Calu3 (cell line): ENCODE measurements at places on chromosomes 16 and 17.

- no peak for DNase-seq
Measured at GRCh38 chr16:51134269-51134812, 16.7 kb downstream of the SALL1 start.

DNA sequence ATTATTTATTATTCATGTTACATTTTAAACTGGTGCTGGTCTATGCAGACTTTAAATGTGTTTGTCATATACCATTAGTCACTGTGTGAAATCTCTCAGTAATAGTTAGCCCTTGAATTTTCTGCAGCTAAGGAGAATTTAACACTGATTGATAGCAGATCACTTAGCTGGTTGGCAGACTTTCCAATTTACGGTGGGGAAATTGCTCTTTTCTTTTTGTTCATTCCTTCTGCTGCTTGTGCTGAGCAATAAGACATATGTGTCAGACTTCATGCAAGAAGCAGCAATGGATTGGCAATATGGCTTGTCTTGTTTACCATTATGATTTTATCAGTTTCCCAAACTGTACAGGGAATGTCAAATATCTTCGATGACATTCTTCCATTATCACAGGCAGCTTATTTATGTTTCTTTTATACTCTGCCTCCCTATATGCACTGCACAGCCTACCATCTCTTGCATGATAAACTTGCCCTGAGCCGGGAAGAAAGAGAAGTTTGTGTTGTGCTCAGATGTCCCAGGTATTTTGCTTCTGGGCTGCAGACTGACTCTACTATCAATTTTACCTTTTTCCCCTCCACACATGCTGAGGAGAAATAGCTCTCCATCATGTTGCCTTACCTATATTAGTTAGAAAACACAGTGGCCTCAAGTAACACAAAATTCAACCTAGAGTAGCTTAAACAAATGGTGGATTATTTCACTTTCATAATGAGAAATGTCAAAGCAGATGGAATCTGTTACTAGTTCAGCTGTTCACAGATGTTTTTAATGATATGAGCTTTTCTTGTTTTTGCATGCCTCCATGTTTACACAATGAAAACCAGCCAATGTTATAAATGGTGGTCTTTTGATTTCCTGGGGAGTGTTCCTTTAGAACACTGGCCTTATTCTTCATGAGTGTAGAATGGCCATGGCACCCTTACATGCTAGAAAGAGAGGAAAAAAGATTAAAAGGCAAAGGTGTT is 968.1 kb upstream of the GOT2 start:
- DNase-seq: no peak

- no peak for DNase-seq
Measured at GRCh38 chr17:31054761-31055160, 40.0 kb upstream of the NF1 start.

DNA sequence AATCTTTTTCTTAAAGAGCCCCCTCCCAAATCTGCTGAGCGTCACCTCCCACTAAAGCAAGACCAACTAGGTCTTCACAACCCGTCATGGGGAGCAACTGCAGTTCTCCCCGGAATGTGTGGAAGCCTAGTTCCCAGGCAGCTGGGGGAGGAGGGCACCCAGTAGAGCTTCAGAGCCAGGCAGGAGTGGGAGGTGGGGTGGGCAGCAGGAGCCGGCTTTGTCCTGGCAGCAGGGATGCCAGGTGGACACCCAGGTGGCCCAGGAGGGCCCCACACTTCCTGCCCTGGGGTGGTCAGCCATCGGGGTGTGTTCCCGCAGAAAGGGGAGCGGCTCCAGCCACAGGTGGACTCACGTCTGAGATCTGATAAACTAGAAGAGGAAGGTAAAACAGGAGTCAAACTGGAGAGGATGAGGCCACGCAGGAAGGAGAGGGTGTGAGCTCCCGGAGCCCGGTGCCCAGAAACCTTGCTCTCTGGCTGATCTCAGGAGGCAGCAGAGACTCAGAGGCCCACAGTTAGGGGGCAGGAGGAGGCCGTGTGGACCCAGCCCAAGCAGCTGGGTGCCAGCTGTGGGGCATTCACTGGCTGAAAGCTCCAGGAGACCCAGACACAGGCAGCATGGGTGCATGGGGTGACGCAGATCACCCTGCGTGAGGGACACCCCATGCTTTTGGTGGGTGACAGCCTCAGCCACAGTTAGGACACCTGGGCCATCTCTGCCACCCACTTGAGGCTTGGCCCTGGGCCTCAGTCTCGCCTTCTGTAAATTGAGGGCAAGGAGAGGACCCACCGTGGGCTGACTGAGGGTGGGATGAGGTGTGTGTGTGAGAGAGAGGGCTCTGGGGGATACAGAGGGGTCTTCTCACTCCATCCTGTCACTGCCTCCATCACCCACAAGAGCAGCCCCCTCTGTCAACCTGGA is 260.8 kb upstream of the TNRC6C start:
- DNase-seq: no peak

DNA sequence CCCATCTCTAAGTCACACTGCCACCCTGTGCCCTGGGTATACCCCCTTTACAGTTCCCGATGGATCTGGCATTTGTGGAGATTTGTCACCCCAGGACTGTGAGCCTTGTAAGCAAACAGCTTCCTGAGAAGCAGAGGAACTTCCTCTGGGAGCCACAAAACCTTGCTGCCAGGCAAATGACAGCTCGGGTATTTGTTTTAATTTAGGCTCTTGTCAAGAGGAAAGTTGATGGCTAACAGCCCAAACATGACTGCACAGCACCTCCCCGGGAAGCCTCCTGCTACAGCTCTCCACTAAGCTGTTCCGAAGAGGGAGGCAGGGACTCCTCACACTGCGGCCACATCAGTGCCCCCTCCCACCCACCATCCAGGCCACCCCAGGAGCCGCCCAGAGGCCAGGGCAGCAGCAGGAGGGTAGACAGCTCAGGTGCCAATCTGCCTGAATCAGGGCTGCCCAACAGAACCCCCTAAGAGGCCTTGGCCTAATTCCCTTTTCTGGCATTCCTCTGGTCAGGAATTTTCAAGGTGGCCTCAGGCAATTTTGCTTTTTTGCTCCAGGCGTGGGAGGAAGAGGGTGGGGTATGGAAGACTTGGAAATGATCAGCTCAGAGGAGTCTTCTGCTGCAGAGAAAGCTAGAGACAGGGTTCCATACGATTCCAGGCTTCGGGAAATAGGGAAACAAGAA is 2.6 kb downstream of the ABR start:
- DNase-seq: no peak

GRCh38 chr16:82425661-82426060 is 201.1 kb upstream of the CDH13 start:
- DNase-seq: no peak

DNA sequence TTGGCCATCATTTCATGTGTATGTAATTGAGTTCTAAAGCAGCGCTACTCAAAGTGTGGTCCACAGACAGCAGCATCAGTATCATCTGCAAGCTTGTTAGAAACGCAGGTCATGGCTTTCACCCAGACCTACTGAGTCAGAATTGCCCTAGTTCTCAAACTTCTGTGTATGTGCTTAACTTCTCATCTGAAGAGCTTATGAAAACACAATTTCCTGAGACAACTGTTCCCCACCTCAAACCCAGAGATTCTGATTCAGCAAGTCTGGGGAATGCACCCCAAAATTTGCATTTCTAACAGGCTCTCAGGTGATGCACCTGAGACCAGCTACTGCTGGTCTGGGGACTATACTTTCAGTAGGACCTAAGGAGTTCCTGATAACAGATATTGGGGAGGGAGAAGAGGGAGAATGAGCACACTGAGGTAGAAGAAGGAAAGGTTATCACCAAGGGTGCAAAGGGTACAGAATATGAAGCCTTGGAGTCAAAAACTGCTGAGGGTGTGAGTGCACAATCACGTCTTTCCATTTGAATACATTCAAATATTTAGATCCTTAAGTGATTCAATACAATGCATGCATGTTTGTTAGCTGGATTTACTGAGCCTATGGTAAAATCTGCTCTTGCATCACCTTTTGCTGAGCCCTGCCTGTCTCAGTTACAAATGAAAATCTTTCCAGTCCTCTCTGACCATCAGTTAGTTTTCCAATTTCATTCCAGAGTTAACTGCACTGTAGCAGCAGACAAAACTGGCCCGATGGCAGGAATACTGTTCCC is 29.2 kb upstream of the SKAP1 start:
- DNase-seq: no peak

GRCh38 chr16:5502944-5503343 is 405.3 kb upstream of the EEF2KMT start:
- no peak for DNase-seq

DNA sequence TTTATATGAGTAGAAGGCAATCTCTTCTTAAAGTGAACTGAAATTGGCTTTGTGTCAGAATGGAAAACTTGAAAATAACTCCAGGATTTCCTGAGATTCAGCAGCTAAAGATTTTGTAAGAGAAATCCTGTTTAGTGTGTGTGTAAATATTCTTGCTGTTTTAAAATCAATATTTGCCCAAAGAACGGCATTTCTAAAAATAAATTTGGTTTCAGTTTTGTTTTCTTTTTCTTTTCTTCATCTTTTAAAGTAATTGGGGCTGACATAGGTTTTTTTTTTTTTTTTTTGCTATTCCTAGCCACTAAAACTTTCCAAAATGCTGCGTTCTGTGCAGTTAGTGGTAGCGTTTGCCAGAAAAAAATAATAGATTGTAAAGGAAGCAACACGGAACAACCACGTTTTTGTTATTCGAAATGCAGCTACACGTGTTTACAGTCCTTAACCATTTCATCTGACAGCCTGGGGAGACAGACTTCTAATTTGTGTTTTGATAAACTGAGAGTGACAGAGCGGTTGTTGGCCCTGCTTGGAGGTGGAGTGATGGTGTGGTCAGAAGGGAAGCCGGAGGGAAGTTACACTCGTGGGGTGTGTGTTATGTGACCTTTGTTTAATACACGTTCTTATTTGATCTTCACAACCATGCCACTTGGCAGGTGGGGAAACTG is 21.6 kb upstream of the SMPD3 start:
- no peak for DNase-seq

DNA sequence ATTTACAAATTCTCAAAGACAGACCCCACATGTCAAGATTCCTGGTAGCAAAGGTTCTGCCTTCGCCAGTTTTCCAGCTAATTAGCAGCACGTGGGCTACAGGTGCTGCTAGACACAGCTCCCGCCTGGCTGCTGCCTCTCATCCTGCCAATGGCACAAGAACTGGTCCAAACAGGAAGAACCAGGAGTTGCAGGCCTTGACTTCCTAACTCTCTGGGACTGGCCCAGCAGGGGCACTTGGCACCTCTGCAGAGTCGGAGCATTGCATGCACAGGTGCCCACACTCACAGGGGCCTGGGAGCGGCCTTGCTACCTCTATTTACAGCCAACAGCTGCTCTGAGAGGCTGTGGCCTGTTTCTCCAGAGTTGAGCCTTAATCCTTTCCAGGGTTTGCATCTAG is 39.6 kb downstream of the TK2 start:
- no peak for DNase-seq

- DNase-seq: peak; percentile 47
Measured at GRCh38 chr16:9092282-9092977, 986 bp downstream of the HAPSTR1 start.

GRCh38 chr17:70535986-70536385 is 366.7 kb downstream of the KCNJ2 start:
- DNase-seq: no peak

DNA sequence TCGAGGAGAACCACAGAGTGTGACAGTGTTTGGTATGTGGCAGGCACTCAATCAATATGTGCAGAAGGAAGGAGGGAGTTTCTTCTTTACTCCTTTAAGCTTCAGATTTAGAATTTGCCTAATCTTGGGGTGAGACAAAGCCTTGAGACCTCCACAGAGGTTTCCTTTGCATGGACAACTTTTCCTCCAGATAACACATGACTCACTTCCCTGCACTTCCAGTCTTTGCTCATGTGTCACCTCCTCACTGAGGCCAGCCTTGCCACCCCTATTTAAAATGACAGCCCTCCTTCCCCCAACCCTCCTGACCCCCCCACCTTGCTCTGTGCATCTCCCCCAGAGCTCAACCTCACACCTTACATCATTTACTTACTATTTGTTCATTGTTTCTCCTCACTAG is 17.4 kb upstream of the NOS2 start:
- DNase-seq: no peak

GRCh38 chr16:76204249-76204648 is 73.0 kb upstream of the CNTNAP4 start:
- DNase-seq: no peak

DNA sequence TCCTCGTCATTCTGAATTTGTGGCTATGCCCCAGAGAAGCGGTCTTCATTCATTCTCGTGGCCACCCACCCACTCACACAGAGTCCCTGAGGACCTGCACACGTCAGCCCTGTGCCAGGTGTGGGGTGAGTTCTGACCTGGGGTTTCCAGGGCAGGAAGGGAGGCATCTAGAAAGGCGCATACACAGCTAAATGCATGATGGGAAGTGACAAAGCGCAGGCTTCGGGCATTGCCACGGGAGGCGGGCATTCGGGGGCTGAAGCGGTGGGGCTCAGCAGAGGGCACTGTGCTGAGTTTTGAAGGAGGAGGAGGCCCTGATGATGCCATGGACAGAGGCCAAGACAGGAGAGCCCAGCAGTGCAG is 10.9 kb downstream of the UBALD2 start:
- DNase-seq: no peak

DNA sequence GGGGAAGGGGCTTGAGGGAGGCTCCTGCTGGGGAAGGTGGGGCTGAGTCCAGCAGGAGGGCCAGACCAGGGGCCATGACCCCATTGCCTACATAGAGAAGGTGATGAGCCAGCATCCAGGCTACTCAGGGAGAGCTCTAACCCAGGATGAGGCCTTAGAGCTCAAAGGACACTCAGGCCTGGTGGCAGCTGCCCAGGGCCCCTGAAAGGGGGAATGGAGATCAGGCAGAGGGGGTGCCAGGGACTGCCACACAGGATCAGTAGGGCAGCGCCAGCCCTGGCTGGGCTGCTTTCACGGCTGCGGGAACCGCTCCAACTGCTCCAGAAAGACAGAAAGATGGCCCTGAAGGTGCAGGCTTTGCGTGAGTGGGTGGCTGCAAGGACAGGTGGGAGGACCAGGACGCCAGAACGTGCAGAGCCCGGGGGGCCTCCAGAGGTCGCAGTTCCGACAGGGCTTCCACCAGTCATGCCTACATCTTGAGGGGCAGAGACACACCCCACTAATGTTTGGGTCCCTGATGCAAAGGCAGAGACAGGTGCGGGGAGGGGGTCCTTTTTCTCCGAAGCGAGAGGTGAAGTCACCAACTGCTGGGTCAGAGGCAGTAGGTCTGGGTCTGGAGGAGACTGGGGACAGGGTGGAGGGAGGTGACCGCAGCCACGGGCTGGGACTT is 882 bp upstream of the ATP6V0C start:
- no peak for DNase-seq

DNA sequence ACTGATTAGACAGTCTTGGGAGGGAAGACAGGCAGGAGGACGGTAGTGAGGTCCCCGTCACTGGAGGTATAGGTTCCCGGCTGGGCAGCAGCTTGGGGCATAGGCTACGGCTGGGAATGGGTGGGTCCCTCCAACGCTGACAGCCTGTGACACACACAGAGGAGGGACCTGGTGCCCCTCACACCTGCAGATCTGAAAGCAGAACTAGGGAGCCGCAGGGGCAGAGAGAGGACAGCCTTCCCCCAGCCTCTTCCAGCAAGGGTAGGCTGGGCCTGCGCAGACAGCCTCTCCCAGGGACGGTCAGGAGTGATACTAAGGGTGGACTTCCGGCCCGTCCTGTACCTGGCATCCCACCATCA is 2.0 kb downstream of the P2RX1 start:
- no peak for DNase-seq
